ENCODE measurements at places on chromosomes 12 and 14.

DNA sequence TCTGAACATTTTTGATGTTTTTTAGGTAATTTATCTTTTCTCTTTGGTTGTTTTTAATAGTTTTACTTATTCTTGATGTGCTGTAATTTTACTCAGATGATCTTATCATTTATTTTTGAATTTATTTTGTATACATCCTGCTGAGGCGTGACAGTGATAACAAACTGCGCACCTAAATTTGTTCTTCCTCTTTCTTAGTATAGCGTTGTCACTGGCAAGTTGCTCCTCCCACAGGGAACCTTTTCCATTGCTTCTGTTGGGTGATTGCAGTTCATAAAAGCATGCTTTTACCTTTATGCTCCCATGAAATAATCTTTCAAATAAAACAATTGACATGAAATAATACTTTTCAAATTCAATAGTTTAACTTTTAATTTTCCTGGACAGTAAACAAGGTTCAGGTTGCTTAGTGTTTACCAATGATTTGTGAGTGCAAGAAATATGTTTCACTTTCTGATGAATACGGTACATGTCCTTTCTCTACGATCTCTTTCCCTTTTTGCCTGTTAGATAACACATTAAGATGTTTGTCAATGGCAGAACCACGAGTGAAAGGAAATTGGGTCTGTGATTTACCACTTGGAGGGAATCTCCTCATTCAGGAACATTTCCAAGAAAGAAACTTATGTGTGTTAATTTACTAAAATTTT, 223.3 kb downstream of the CCDC91 start:
- no peak for DNase-seq

- no peak for DNase-seq
Observed at GRCh38 chr12:117685110-117685926, 283.5 kb downstream of the KSR2 start.

DNA sequence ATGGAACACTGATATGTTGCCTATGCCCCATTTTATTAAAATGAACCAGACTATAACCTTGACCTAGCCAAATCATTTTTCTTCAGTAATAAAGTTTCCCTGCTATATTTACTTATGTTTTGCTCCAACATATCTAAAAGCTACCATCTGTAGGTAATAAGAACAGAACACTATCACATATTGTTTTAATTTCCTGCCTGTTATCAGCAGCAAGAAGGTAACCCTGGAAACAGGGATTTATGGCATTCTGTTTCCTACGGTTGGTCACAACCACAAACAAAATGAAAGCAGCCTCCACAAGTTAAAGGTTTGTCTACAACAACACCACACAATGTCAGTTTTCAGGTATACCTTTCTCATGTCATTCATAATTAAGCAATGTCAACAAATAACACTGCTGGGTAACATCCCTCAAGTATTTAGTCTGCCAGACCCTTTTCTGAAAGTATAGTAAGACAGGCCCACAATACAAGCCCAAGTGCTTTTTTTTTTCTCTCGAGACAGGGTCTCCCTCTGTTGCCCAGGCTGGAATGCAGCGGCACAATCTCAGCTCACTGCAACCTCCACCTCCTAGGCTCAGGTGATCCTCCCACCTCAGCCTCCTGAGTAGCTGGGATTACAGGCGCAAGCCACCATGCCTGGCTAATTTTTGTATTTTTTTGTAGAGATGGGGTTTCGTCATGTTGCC, 25.5 kb downstream of the GCH1 start:
- no peak for DNase-seq

DNA sequence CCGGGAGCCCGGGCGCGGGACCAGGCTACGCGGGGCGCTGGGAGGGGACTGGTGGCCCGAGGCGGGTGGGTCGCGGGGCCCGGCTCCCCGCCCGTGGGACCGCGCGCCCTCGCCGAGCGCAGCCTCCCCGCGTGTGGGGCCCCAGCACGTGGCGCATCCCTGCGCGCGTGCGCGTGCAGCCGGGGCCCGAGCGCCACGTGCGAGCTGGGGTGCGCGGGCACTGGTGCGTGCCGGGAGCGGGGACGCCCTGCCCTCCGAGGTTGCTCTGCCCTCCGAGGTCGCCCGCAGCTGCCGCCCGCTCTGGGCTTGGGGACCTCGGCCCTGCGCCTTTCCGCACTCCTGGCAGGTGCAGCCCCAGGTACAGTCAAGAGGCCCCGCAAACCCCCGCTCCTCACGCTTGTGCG, 365 bp upstream of the CCDC88C start:
- DNase-seq = peak; percentile 65

- no peak for DNase-seq
Observed at GRCh38 chr14:99192830-99193229, 79.2 kb downstream of the BCL11B start.

DNA sequence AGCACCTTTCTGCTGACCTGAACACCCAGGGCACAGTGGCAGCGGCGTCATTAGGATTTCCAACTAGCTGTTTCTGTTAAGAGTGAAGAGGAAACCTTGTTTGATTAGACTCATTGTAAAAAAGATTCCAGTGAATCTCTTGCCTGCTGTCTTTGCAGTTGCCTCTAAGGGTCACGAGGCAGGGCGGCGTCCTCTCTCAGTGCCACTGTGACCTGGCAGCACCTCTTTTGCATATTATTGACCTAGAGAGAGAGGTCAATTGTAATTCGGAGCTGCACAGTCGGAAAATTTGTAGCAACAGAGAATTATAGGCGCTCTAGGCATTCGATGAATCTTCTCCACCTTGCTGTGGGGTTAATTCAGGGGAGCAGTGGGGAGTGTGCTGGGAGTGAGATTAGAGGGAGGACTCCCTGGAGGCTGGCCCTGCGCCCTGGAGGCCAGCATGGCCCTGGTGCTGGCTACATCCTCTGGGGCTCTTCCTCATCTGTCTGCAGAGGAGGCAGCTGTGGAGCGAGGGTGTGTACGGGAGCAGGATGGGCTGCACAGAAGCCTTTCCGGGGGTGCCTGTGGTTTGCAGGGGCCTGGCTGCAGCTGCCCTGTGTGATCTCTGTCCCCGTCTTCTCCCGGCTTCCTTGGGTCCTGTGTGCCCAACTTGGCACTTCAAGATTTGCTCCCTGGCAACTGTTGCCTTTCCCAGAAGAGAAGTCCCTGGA, 14.3 kb downstream of the PACS2 start:
- DNase-seq = no peak

DNA sequence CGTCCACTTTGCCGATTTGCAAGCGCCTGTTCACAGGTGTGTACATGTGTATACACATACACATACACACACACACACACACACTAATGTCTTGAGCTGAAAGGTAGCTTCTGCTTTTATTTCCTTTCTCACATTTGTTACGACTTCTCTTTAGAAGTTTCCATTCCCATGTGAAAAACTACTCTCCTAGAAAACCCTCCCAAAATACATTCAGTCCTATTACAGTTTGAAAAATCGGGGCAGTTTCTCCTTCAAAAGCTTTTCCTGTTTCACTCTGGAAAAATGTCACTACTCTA, 3.9 kb downstream of the BLTP3B start:
- no peak for DNase-seq

- peak; percentile 83 for DNase-seq
Observed at GRCh38 chr14:105484069-105484996, 2.4 kb upstream of the CRIP1 start.

- DNase-seq = no peak
Observed at GRCh38 chr12:56013482-56013881, 7.4 kb upstream of the IKZF4 start.

GRCh38 chr12:114193474-114193873, 212.5 kb downstream of the TBX5 start:
- DNase-seq = no peak

- no peak for DNase-seq
Observed at GRCh38 chr12:11075642-11076041, 13.5 kb upstream of the TAS2R46 start.

GRCh38 chr14:32896979-32897697, 41.5 kb upstream of the NPAS3 start:
- no peak for DNase-seq

DNA sequence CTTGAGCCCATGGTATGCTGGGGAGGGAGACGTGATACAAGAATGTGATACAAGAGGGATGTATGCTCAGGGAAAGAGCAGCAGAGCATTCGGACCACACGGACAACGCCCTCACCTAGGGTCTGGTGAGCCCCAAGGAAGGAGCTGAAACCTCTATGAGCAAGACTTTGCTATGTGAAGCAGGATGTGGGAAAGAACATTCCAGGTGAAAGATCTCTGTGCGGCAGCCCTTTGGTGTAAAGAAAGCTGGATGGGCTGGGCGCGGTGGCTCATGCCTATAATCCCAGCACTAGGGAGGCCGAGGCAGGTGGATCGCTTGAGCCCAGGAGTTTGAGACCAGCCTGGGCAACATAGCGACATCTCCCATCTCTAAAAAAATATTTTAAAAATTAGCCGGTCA, 16.9 kb upstream of the FICD start:
- DNase-seq = no peak

DNA sequence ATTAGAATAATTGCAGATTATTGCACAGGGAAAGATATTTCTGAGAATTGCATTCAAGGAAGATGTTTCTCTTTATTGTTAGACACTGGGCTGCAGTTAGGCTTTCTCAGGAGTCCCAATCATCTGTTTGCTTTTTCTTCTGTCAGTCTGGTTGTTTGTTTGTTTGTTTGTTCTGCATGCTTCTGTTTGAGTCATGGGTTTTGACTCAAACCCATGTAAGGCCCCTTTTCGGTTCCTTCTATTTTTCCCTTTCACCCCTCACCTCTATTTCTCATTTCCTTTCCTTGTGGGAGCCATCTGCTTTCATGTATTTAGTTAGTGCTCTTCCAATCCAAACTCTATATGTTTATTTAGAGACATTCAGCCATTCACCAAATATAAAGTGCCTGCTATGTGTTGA, 25.1 kb upstream of the CISTR start:
- no peak for DNase-seq

DNA sequence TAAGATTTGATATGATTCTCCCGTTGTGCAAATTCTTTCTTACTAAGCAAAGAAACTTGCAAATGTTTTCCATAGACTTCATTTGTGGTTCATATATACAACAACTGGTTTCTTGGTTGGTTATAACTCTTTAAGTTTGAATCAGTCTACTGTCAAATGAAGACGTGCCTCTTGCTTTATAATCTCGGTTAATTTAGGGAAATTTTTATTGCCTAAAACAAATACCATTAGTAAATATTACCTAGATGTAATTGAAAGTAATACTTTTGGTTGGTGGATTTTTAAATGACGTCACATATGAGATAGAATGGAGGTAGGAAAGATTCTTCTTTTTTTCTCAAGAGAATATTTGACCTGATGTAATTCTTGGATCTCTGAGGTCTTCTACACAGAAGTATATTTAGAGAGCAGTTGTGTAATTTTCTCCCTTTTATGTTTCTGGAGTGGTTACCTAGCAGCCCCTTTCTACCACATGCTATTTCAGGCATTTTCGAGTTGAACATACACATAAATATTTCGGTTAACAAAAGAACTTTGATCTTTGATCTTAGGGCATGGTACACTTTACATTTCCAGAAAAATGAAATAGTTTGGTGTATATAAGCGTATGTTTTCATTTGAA, 1.7 kb downstream of the ATF7IP start:
- peak; percentile 94 for DNase-seq

- DNase-seq = no peak
Observed at GRCh38 chr14:67573228-67574010, 26.6 kb downstream of the PIGH start.

DNA sequence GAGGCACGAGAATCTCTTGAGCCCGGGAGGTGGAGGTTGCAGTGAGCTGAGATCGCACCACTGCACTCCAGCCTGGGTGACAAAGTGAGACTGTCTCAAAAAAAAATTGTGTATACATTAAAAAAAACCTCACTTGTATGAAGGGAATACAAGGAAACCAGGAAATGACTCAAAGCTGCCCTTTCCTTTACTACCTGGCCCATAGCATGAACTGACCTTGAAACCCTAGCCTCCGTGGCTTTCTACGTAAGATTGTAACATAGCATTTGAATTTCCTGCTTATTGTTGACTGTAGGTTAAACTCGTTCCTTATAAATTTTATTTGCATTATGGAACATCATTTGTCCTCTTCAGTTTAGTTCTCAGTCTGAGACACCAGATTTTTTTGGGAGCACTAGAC, 9.1 kb upstream of the DDX47 start:
- no peak for DNase-seq

Data from CD4-positive, alpha-beta T cell treated with Interleukin-4 for 1 hour (primary cell).